ENCODE measurements at places on chromosomes 12 and 14. TPM values are rescaled to one million over a fixed set of nuclear protein-coding genes. Genes with fewer than 3 reads are reported as not detected.

DNA sequence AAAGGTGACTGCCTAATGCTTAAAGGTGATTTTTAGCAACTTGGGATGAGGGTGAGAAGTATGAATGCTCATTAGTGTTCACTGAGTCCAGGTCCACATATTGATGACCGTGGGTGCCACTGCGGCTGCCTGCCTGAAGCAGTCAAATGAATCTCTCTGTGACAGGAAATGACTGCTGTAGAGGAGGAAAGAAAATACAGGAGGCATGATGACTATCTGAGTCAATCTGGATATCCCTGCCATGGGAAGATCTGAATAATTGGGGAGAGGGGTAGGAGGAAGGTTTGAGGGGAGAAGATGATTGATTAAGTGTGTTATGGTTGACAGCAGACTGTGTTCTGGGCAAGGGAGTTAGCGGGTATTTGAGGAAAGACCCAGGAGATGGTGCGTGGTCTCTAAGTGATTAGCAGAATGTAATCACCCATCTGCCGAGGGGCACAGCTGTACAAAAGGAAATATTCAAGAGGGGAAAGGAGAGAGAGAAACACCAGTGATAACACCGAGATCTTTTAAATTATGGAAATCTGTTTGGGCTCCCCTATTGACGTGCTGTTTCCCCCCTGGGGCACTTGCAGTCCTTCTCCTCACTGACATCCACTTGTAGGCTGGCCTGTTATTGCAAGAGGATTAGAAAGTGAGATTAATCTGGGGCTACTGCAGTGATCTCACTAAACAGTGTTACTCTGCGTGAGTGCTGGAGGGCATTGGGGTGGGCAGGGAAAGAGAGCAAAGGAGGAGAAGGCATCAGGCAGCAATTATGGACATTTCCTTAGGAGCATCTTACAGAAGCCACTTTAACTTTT is 97.7 kb downstream of the AKAP6 start:
- no peak for DNase-seq

- DNase-seq = no peak
Measured at GRCh38 chr12:19712041-19712440, 272.7 kb downstream of the AEBP2 start.

GRCh38 chr12:45803111-45803510 is 73.6 kb downstream of the ARID2 start:
- DNase-seq = no peak

- no peak for DNase-seq
Measured at GRCh38 chr14:64340560-64341196, 46.5 kb upstream of the ESR2 start.

DNA sequence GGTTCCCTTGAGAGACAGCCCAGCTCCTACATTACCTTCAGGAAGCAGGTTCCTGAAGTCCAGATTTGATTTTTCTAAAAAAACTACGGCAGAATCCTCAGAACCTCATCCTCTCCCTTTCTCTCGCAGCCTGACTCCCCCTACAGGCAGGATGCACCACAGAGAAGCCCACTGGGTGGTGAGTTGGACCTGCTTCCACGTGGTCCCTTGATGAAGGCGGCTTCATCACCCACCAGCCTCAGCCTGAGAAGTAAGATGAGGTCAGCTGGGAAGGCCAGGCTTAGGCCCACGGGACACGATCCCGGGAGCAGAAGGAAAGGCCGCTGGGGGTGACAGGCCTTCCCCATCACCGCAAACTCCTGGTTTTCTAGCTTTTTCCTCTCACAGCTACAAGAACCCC is 83.0 kb downstream of the ACTN1 start:
- DNase-seq = no peak

GRCh38 chr12:27561535-27562350 is 37.7 kb downstream of the PPFIBP1 start:
- no peak for DNase-seq

- DNase-seq = peak; percentile 44
Measured at GRCh38 chr12:106455111-106455510, 97.6 kb downstream of the POLR3B start.

DNA sequence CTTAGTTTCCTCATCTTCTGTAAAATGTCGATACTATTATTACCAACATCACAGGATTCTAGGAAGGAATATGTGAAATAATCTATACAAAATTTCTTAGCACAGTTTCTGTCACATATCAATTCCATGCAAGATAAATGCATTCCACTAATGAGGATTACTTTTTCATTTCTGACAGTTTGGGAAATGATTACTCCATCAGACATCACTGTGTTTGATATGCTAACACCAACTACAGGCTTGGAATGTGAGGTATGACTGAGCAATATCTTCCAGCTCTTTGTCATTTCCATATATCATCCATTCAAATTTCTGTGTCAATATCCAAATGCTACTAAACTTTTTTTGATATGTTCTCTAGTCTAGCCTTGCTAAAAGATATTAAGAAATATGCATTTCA is 111.2 kb upstream of the PTPRQ start:
- no peak for DNase-seq

DNA sequence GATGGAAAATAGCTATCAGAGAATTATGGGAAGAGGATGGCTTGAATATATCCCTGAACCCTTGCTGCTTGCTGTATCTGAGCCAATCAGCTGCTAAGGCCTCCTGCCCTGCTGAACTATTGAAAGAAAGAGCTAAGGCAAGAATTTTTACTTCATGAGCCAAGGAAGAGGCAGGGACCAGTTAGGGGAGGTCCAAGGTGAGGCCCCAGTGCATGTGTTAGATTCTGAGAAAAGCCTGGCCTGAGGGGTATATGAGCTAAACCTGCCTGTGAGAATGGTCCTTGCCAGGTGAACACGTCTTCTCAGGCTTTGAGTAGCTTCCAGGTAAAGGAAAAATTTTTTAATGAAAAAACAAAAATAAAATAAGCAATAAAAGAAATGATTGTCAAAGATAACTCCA is 218.0 kb downstream of the SYT1 start:
- DNase-seq = no peak

- DNase-seq = no peak
Measured at GRCh38 chr14:103207388-103208072, 84.3 kb downstream of the TNFAIP2 start.

DNA sequence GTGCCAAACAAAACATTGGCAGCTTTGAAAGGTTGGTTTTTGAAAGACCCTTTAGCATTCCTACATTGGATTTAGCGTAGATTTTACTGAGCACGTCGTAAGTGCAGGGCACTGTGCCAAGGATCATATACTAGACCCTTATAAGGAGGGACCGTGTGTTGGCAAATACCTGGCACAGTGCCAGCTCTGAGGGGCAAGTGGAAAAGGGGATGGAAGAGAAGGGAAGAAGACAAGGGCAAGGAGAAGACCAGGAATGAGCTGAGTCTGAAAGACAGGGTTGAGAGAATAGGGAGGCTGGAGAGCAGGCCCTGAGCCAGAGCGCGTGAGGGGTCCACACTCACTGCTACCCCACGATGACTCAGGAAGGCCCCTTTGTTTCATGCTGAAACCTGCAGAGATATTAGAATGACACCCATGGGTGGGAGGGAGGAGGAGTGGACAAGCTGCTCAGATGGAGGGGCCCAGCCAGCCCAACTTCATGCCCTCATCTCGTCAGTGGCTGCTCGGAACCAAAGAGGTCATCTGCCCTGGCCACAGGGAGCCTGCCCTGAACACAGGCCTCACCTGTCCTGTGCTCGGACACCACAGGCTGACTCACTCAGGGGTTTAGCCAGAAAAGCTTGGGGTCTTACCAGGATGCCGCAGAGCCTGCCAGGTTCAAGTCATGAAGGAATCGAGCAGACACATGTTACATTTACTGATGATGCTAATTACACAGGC is 25.0 kb downstream of the RAB35 start:
- no peak for DNase-seq

GRCh38 chr14:91847693-91848092 is 19.6 kb downstream of the TC2N start:
- DNase-seq = no peak

DNA sequence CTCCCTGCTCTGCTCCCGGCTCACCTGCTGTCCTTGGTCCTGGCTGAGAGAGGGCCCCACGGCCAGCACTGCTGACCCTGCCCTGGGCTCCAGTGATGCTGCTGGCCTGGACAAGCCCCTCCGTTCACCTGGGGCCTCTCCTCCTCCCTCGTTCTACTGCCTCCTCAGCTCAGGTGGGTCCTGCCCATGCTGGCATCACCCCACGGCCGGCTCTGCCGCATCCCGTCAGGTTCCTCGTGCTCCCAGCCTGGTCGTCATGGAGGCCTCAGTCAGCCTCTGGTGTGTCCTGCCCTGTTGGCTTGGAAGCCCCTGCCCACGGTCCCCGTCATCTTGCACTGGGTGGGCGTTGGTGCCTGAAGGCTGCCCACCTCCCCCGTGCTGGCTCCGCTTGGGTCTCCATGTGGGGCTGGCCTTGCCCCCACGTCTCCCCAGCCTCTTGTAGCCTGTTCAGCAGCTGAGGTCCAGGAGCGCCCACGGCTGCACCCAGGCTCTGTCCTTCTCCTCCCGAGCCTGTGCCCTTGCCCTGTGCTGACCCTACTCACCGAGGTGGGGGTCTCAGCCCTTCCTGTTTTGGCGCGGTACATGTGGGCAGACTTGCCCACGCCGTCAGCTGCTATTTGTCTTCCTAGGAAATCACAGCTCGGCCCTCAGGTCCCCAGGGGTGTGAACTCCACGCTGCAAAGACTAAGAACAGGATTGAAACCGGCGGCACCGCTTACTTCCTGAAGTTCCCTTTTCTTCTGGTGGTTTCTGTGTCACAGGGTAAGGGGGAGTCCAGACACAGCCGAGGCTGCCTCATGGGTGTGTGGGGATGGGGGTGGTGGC is 121.6 kb downstream of the TMEM121 start:
- no peak for DNase-seq

DNA sequence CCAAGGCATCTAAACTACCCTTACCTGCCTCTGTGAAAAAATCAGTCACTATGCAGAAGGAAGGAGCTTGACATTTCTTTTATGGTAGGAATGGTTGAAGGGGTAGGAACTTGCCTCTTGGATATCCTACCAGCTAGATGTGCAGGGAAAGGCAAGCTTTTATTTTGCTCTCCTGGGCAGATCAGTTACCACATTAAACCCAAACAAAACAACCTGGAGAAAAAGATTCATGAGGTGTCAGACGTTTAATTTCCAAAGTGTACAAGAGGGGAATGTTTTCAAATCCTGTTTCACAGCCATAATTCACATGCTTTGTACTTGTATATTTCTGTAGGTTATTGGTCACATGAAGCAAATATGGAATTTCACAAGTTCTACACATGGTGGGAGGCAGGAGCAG is 67.0 kb upstream of the IFNG-AS1 start:
- DNase-seq = no peak

- no peak for DNase-seq
Measured at GRCh38 chr12:111316671-111317070, 52.2 kb downstream of the PHETA1 start.

DNA sequence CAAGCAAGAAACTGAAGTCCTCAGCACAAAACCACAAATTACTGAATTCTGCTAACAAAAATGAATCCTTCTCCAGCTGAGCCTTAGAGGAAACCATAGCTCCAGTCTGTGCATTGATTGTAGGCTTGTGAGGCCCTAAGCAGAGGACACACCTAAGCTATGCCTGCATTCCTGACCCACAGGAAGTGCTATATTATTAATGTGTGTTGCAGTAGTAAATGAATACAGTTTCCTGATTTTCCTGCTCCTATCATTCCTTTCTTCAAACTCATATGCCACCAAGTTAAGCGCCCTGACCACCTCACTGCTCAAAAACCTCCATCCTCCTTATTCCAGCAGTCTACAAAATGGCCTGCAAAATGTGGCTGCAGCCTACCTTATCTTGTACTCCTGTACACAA is 151.9 kb upstream of the ABCD2 start:
- no peak for DNase-seq

GRCh38 chr14:25009891-25010290 is 40.1 kb downstream of the STXBP6 start:
- no peak for DNase-seq

GRCh38 chr12:49539406-49540228 is 787 bp downstream of the KCNH3 start:
- DNase-seq = no peak

DNA sequence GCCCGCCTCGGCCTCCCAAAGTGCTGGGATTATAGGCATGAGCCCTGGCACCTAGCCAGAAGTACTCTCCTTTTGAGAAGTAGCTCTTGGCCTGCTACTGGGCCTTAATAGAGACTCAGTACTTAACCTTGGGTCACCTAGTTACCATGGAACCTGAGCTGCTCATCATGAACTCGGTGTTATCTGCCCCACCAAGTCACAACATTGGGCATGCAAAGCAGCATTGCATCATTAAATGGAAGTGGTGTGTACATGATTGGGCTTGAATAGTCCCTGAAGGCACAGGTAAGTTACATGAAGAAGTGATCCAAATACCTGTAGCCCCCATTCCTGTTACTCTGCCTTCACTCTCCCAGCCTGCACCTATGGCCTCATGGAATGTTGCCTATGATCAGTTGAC is 18.0 kb upstream of the ATF7 start:
- no peak for DNase-seq

DNA sequence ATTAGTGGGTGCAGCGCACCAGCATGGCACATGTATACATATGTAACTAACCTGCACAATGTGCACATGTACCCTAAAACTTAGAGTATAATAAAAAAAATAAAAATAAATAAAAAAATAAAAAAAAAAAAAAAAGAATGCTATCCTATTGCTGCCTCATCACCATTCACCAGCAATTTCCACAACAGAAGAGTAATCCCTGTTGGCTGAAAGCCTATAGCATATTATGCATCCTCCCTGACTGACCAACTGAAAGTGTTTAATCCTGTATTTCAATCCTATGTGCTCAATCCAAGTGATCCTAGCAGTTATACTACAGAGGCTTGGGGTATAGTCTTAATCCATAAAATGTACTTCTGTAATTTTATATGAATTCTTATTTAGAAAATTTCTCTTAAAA is 18.5 kb downstream of the DICER1 start:
- no peak for DNase-seq

DNA sequence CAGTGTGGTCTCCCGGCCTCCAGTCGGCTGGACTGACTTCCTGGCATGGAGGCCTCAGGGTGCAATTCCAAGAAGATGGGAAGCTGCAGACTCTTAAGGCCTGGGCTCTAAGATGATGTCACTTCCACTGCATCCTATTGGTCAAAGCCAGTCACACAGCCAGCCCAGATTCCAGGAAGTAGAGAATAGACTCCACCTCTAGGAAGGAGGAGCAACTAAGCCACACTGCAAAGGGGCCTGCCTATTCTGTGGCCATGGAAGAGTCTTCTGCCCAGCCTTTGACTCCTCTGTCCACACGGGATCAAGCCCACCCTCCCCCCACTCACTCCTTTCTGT is 103.9 kb upstream of the RFLNA start:
- no peak for DNase-seq

- DNase-seq = no peak
Measured at GRCh38 chr12:84290168-84290567, 622.4 kb downstream of the SLC6A15 start.

- no peak for DNase-seq
Measured at GRCh38 chr12:106723416-106723815, 51.1 kb upstream of the RIC8B start.

- peak; percentile 53 for DNase-seq
Measured at GRCh38 chr12:115135800-115136211, 451.8 kb upstream of the TBX3 start.

- peak; percentile 62 for DNase-seq
Measured at GRCh38 chr12:5511644-5512600, 80.0 kb downstream of the NTF3 start.

The MMP17 gene
- 4.2 TPM for polyA plus RNA-seq

The KERA gene
- 0.22 TPM for polyA plus RNA-seq

The GRIP1 gene
- polyA plus RNA-seq = 5.2 TPM

The ACAD10 gene
- 32.9 TPM for polyA plus RNA-seq

The DEGS2 gene
- polyA plus RNA-seq = 2.3 TPM

The CCDC177 gene
- polyA plus RNA-seq = not detected

The CATSPERB gene
- polyA plus RNA-seq = 0.64 TPM

The JAG2 gene
- 15.0 TPM for polyA plus RNA-seq

The CLEC1A gene
- 18.5 TPM for polyA plus RNA-seq

The NPFF gene
- 0.45 TPM for polyA plus RNA-seq

The PLEKHG7 gene
- 0.69 TPM for polyA plus RNA-seq

The SIX6 gene
- not detected for polyA plus RNA-seq

The CNTN1 gene
- polyA plus RNA-seq = 39.5 TPM

Measured in right lung (tissue), 10 donors.